ENCODE measurements at places on chromosomes 3 and 15.

GRCh38 chr3:20724241-20724640 is 538.2 kb upstream of the SGO1 start:
- DNase-seq: no peak

DNA sequence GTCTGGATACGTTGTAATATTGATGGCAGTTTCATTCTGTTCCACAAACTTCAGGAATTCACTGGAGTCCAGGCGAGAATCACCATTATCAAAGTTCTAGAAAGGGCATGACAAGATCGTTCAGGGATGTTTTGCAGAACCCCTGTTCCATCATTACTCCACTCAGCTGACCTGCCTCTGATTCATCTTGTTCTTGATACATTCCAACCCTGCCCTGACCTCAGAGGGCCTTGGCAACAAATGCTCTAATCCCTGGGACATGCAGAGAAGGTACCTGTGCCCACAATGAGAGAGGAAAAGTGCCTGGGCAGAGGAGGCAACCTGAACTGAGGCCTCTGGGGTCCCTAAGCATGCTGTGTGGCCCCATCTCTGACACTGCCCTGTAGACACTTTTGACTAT is 45.9 kb downstream of the FSTL1 start:
- no peak for DNase-seq

DNA sequence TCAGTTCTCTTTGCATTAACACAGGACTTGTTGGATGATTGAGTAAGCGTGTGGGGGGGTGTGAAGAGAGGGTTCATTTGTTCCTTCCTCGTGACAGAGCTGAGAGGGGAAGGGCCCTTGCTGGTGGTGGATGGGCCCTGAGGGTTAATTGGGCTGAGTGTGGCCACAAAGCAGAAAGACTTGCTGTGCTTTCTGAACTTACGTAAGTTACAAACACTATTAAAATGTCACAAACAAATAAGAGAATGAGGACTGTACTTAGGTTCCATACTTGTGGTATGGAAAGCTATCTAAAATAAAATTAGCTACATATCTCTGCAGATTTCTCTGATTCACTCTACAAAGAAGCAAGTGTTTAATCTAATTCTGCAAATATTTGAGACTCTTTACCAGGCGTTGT is 231.3 kb downstream of the LPP start:
- peak; percentile 43 for DNase-seq

- DNase-seq: no peak
Observed at GRCh38 chr15:59699810-59700431, 10.8 kb upstream of the BNIP2 start.

- DNase-seq: no peak
Observed at GRCh38 chr15:100570735-100571313, 31.2 kb downstream of the LINS1 start.

All from hepatocyte (in vitro differentiated cells).